ENCODE measurements at places on chromosomes 2 and 18.

GRCh38 chr2:106885971-106886915 lies at the start of gene ST6GAL2:
Gene ST6GAL2, minus strand, starts transcription at chr2:106886167. Its CDS starts 42,190 bp downstream, at chr2:106843977.
- DNase-seq: peak; percentile 78

DNA sequence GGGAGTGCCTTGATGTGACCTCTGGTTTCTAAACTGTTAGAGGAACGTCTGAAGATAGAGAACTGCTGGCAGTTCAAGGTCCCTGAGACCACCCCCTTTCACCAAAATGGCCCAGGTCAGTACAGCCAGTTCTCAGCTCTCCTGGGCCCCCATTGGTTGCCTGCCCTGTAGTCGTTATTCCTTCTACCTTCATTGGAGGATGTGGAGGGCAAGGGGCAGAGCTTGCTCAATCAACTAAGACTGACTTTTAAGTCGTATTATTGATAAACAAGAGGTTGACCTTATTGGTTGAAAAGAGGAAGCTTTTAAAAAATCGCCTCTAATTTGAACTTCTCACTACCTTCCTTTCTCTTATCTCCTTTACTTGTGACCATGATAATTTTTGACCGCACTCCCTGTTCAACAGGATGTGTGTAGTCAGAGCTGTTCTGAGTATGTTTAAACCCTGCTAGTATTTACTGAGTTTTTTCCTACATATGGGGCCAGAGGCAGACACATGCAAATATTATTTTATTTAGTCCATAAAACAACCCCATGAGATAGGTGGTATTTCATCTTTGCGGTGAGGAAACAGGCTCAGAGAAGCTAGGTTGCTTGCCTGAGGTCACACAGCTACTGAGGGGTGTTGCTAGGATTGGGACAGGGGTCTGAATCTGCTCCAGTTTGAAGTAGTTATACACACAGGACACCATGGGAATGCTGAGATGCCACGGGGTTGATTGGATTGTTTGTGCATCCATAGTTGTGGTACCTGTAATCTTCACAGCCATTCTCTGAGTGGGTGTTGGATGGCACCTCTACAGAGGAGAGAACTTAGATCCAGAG lies 65.9 kb downstream of the TMEM247 start:
- DNase-seq: peak; percentile 84

- DNase-seq: no peak
Observed at GRCh38 chr2:15776992-15777702, 163.2 kb upstream of the MYCN start.

DNA sequence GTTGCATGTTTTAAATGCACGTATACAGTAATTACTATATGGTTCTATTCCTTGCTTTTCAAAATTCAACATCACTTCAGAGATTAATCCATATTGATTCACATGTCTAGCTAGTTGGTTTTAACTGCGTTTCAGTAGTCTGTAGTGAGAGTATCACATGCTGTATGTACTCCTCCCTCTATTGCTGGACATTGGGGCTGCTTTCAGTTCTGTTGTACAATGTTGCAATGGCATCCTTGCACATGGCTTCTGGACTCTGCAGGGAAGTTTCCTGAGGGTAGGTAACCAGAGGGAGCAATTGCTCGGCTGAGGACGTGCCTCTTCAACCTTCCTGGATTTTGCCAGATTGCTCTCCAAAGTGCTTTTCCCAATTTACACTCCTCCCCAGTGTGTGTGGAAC lies 10.7 kb upstream of the HPCAL1 start:
- no peak for DNase-seq
